Cardiac muscle cell (in vitro differentiated cells and primary cell): ENCODE measurements at places on chromosomes 2 and 18.

DNA sequence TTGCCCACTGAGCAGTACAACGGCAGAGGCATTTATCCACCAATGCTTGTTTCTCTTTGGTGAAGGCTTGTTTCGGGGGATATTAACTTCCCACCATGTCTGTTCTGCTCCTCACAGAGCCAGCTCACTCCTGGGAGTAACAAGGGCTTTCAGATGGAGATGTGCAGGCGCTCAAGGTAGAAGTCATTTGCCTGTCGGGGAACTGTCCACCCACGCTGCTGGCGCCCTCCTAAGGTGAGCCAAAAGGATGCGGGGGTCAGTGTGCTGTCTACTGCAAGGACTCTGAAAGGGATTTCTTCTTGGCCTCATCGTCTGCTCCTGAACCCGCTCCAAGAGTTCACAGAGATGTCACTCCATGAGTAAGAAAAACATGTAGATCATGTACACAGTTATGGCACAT is 57.0 kb upstream of the CYRIA start:
- DNase-seq = no peak

DNA sequence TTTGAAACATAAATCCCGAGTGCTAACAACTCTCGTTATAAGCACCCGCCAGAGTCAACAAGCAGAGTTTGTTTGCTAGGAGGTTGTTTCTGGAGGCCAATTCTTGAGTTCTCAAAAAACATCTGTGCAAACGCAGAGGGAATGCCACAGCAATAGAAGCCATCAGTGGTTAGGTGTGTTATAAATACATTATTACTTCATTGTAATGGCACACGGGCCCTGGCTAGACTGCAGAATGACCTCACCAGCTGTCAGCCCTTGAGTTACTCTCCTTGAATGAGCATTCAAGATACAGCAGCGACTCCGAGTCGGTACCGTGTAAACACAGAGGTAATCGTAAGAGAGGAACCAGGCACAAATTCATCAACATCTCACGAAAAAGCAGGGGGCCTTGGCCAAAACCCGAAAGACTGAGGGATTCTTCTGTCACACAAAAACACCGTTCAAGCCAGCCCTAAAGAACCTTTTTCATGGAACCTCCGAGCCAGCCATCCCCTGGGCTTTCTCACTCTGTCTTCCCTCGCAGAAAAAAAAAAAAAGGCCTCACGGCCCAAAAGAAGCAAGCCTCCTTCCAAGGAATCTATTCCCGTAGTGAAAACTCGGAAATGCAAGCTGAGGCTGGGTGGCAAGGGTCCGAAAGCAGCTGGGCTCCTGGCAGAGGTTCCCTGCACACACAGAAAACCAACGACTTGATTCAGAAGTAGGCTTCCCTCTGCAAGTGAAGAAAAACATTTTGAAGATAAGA is 133.7 kb upstream of the MEIS1 start:
- peak; percentile 2 for DNase-seq

- no peak for DNase-seq
Observed at GRCh38 chr2:179636995-179637394, 224.4 kb downstream of the ZNF385B start.

DNA sequence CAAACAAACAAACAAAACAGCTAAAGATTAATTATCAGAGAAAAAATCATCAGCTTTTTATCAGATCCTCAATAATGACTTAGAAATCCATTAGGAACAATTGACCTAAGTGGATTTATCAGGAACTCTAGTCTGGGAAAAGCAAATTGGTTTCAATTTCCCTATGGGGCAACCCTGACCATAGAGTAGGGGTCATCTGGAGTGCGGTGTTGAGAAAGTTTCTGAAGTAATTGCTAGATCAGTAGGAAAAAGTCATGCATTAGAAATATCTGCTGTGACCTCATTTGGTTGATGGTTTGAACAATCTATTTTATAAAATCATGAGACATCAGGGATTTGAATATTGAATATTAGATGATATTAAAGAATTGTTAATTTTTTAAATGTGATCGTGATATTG is 507.9 kb downstream of the TXNL1 start:
- peak; percentile 22 for DNase-seq

DNA sequence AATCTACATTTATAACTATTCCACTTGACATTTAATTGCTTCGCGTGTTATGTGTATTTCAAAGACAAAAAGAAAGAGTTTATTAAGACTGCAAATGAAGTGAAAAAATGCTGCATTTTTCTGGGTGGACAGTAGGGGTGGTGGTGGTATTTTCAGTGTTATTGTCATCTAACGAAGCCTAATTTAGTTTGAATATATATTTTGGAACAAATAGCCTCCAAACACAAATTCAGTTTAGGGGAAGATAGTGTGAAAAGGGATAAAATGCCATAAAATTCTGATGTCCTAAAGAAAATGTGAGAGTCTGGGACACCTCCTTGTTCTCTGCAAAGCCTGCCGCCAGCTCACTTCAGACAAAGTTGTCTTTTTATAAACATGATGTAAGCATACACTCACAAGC is 425.1 kb downstream of the NRXN1 start:
- DNase-seq = no peak

DNA sequence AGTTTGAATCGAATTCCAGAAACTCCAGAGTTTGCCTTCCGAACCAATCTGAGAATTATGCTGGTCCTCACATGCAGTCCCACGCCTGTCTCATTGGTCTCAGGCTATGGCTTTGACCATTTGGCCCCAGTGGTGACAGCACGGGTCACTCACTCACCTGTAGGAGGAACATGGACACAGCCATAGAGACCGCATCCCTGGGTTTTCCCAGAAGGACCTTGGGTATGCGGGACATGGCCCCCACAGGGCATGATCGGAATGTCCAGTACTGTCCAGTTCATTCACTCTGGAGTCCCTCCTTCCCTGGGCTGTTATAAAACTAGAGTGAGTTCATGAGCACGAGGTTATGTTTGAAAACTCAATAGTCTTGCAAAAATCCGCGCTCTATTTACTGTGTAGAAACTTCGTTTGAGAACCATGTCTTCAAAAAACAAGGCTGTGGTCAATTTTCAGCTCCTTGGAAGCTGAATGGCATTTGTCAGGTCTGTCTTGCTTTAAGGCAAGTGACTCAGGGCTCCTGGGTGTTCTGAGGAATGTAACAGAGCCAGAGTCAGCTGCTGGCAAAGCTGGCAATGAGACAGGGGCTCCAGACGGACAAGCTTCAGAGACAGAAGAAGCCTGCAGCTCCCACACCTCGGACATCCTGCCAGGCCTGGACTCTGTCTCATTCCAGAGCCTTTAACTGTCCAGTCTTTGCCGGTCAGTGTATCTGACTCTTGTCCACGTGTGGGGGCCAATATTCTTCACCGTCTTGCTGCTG is 86.7 kb upstream of the TMEM18 start:
- no peak for DNase-seq

- DNase-seq = peak; percentile 45
Observed at GRCh38 chr2:60406192-60406591, 147.3 kb downstream of the BCL11A start.
